ENCODE measurements at places on chromosomes 7 and 10.

DNA sequence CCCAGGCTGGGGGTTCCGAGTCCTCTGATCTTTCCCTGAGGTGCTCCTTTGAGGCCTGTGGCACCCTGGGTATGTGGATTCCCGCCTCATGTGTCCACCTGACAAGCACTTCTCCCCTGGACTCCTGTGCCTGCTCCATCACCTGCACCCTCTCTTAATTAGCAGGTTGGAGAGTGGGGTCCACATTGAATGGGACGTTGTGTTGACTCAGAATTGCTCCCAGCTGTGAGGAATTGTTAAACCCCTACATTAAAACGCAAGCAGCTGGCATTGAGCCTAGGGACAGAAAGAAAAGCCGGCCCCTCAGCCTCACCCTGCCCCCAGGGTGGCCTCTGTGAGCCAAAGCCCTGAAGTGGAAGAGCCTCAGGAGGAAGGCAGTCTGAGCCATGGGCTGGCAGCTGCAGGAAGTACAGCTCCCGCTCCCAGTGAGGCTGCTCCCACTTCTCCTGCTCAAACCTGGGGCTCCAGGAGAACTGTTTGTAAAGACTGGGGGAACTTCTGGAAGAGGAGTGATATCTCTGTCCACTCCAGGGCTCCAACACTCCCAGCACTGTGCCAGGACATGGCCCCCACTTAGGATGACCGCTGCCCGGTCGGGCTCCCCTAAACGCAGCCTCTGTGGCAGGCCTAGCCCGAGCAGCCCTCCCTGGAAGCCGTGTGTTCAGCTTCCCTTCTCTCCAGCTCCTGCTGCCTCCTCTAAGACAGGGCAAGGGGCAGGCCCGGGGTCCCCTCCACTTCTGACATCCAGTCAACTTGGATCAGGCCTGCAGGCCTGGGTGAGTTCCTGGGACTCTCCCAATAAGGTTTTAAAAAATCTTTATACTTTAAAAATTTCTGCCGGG lies 1.8 kb upstream of the OPN4 start:
- no peak for DNase-seq

DNA sequence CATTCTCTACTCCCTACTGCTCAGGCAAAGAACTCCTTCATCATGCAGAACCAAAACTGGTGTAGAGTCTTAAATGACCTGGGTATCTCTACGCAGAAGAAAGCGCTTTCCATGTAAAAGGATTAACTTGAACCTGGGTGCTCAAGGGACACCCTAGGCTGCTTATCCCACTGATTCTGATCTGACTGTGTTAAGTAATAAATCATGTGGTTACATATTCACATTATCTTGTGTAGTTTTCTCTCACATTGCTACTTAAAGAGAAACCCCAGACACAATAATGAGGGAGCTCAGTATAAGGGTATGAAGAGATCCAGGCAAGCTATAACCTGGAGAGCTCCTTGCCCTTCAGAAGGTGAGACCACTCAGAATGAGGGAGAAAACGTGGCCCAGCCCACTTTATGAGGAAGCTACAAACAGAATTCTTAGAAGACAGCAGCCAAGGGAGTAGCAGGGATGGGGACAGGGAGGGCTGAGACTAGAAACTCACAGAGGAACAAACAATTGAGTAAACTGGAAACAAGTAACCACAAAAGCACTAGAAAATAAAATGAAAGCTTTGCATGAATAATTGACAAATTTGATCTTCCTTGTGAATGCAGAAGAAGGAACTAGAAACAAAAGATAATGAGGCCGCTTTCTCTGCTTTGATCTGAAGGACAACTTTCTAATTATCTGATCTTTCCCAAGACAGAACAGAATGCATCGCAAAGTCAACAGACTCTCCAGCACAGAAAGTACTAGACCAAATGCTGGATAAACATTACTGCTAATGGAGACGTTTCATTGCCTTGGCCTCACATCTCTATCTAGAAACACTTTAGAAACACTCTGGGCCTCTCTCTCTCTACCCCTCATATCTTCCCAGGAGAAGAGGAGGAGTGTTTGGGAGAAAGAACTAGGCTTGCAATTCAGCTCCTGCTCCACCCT lies 76.1 kb downstream of the LRRC17 start:
- no peak for DNase-seq

- DNase-seq = no peak
These were observed 3.9 kb upstream of the CUEDC2 start for GRCh38 chr10:102436312-102436711.

DNA sequence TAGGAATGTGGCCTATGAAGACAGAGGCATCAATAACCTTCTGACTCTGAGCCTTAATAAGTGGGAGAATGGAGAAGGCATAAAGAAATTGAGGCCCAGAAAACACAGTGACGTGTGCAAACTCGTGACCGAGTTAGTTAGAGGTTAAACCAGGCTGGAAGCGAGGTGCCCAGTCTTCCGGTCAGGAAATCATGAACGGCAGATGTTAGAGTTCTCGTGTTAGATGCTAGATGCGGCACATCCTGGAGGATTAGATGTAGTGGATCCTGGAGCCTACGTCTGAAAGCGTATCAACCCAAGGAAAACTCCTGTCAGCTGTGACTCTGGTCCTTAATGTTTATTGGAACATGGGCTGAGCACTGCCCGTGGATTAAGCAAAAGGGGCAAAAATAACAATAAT lies 275.9 kb downstream of the TCF7L2 start:
- DNase-seq = no peak

- no peak for DNase-seq
These were observed at the start of gene CALHM3 for GRCh38 chr10:103479135-103479534. Gene CALHM3, minus strand, starts transcription at chr10:103479240. Its CDS starts 208 bp downstream, at chr10:103479032.

DNA sequence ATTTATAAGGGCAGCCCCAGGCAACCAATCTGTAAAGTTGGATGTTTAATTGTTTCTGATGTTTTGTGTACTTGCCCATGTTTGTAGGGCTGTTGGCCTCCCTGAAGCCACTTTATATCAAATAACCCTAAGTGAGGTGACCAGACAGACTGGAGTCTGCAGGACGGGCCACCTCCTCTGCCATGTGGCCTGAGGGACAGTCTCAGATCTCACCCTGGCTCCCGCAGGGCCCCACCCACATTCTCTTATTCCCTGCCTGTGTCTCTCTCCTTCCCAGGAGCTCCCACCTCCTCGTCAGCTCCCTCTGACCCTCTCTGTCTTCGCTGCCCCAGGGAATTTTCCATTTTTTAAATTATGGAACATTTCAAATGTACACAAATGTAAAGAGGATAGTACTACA lies 9.5 kb upstream of the C10orf71 start:
- DNase-seq = no peak

DNA sequence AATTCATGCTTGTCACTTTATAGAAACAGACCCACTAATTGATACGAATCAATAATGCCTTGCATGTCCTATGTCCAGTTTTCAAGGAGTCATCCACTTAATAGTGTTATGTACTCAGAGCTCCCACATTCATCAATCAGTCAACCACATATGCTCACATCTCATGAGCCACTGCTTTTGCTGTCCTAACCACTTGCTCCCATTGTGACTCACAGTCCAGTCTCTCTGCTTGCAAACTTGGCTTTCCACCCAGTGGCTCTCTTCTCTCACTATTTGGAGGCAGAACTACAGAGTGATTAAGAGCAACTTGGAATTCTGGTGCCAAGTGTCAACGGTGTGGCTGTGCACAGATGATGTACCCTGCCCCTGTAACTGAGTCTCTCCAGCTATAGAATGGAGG lies 166.0 kb downstream of the SNX13 start:
- no peak for DNase-seq

DNA sequence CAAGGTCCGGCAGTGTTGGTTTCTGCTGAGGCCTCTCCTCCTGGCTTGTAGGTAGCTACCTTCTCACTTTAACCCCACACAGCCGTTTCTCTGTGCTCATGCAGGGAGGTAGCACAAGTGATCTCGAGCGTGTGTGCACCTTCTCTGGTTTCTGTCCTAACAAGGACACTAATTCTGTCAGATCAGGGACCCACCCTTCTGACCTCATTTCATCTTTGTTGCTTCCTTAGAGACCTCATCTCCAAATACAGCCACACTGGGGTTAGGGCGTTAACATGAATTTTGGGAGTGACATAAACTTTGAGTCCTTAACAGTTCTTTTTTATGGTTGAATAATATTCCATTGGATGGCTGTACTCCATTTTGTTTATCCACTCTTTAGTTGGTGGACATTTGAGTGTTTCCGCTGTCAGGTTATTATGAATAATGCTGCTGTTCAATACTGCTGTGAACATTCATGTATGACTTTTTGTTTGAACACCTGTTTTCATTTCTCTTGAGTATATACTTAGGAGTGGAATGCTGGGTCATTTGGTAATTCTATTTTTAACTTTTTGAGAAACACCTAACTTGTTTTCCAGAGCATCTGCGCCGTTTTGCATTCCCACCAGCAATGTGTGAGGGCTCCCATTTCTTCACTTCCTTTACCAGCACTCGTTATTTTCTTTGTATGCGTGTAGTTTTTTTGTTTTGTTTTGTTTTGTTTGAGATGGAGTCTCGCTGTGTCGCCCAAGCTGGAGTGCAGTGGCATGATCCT lies 57.5 kb downstream of the LCOR start:
- DNase-seq = no peak

DNA sequence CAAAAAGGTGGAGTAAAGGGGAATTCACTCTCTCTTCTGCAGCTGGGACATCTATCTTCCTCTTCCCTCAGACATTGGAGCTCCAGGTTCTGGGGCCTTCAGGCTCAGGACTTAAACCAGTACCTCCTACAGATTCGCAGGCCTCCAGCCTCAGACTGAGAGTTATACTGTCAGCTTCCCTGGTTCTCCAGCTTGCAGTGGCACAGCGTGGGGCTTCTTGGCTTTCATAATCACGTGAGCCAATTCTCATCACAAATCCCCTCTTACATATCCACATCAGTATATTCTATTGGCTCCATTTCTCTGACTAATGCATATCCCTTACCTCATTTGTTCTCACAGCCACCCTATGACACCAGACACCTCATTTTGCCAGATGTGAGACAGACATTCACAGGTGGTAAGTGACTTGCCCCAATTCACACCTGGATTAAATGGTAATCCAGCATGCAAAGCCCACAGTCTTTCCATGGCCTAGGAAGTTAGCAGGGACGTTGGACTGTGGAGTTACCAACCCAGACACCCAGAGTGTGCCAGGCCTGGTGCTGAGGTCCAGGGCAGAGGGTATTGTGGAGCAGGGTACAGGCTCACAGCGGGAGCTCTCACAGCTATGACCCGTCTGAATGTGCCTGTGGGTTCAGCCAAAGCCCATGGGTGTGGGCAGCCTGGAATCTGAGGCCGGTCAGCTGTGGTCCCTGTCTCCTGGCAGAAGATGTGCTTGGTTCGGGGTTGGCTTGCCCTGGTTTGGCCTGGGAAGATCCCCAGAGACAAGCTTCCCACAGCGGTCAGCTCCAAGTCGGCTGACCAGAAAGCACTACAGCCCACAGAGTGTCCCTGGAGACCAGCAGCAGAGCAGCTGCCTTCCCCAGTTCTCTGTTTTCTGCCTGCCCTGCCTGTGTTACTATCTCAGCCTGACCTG lies 18.4 kb upstream of the ZCCHC24 start:
- no peak for DNase-seq

GRCh38 chr10:58856508-58857240 lies 319.8 kb upstream of the PHYHIPL start:
- no peak for DNase-seq

GRCh38 chr10:33287112-33287511 lies 47.4 kb downstream of the NRP1 start:
- DNase-seq = no peak

GRCh38 chr7:73560109-73560835 lies 2.8 kb upstream of the BCL7B start:
- no peak for DNase-seq

DNA sequence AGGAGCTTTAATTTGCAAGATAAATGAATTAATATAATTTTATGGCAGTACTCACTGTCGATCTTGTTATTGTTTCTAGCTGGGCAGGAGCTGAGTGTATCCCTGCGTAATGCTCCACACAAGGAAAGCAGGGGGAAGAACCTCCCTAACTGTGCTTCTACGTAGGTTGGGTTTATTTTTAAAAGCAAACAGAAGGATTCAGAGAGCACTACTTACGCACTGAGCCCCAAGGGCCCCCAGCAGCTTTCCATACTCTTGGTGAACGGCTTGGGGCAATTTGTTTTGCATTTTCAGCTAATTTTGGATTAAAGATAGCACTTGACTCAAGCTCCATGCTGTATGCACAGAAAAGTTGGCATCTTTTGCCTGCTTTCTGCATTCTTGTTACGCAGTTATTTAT lies 9.6 kb downstream of the DUSP5 start:
- DNase-seq = no peak

DNA sequence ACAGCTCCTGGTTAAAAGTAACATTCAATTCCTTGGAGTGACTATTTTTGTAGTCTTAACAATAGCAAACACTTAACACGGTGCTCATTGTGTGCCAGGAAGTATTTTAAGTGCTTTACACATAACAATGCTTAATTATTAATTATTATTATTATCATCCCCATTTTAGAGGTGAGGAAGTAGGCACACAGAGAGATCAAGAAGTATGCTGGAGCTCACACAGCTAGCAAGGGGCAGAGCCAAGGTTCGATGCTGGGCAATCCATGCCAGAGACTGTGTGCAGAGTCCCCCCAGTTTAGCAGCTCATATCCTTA lies 48.2 kb upstream of the SMNDC1 start:
- no peak for DNase-seq

- no peak for DNase-seq
These were observed 14.8 kb downstream of the ANK3 start for GRCh38 chr10:60374836-60375235.

GRCh38 chr7:108525327-108525984 lies 479 bp downstream of the PNPLA8 start:
- peak; percentile 7 for DNase-seq

DNA sequence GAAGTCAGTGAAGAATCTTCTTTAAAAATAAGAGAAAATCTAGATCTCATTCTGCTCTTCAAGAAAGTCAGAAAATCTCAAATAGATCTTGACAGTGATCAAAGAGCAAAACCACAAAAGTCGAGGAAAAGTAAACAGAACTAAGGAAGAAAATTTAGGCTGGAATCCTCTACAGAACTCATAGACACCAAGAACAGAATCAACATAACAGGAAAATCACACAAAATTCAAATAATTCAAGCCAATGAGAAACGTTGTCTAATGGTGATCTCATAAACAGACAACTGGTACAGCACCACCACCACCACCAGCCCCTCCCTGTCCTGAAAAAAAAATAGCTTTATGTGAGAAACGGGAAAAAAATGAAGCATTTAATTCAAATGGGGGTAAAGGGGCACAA lies 6.9 kb downstream of the ITGB1 start:
- no peak for DNase-seq

- DNase-seq = no peak
These were observed 202.4 kb upstream of the TCERG1L start for GRCh38 chr10:131513901-131514300.

- DNase-seq = no peak
These were observed 219.2 kb downstream of the CAMK1D start for GRCh38 chr10:12568391-12569009.

GRCh38 chr10:132376394-132376851 lies 20.6 kb upstream of the PWWP2B start:
- DNase-seq = no peak
